ENCODE measurements at places on chromosomes 16 and 17.

- no peak for DNase-seq
Observed at GRCh38 chr17:16083223-16083622, 83.6 kb downstream of the TTC19 start.

GRCh38 chr17:69452664-69453260 lies 38.3 kb downstream of the MAP2K6 start:
- no peak for DNase-seq

DNA sequence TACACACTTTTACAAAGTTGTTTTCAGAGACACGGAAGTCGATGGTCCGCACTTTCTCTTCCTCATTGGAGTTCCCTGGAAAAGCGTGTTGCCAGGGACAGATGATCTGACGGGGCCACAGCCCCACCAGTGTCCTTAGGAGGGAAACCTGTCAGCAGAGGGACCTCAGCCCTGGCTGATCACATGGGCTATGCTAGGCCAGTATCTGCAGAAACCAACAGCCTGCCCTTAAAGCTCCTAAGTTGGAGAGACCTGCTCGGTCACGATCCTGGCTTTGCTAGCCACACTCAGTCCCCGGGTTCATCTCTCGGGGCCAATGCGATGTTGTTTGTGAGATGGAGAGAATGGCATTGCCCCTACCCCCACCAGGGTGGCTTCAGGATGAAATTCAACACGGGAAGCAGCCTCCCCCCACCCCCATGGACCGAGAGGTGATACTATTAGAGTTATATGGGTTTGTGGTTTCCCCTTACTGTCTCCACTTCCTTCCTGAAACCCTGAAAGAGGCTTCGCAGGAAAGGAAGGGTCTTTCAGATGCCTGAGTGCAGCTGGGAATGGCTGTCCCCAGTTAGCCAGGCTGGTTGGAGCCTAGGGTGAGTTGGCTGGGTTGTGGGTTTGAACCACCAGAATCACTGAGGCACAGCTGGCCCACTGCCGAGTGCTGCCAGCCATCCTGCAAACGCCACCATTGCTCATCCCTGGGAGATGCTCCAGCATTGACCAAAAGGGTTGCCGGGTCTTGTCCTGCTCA lies 16.6 kb downstream of the RMI2 start:
- peak; percentile 59 for DNase-seq

DNA sequence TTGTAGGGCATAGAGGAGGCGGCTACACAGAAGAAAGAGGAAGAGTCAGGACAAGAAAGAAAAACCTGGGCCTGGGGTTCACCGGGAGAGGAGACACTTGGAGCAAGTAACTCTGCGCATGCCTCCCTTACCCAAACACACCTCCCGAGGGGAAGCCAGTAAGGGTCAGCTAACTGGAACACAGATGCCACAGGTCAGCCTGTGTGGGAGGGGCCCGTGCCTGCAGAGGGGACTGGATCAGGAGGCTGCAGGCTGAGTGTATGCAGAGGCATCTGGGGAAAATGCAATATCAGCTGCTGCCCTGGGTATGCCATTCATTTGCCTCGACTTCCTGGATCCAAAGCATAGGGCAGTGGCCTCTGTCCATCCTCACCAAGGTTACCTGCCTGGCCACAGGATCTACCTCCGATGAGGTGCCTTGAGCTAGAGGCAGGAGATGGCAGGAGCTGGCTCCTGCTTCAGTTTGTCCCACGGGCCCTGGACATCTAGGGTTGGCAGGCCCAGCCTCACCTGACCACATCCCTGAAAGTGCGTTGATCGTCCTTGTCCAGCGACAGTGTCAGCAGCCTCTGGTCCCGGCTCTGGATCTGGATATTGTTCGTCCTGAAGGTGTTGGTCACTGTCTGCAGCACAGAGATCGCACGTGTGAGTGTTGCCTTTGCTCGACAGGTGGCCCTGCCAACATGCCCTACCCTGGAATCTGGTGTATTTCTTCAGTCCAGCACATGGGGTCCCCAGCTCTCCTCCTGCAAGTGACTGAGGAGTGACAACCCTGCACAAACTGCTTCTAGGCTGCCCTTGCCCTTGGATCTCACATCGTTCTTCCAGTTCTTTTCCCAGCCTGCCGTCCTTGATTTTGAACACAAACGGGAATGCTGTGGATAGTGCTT lies 4.6 kb upstream of the MFSD6L start:
- no peak for DNase-seq

DNA sequence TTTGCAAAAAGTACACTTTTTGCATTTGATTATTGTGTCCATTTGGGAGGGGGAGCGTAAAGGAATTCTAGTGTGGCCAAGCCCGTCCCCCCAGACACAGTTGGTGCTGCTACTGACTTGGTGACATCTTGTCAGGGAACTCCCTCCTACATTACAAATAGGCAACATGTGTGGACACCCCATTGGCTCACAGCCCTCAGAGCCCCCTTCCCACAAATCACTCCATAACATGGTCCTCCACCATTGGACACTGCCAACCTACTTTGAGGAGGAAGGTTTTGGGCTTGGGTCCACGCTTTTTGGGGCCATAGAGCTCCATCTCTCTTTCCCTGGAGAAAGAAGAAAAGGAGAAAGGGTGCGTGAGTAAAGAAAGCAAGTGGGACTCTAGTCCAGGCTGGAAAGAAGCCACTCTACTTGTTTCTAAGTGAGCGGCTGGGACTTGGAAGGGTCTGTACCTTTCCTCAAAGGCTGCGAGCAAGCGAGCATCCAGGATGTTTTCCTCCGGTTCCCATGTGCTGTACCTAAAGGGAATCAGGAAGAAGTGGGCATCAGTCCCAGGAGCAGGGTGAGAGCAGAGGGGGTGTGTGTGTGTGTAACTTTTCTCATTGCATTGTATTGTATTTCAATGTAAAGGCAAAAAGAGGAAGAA lies 958 bp downstream of the CBX8 start:
- DNase-seq: no peak

- DNase-seq: no peak
Observed at GRCh38 chr17:57944908-57945307, 10.3 kb downstream of the CUEDC1 start.

GRCh38 chr17:49730078-49730784 lies 22.5 kb upstream of the SLC35B1 start:
- no peak for DNase-seq

DNA sequence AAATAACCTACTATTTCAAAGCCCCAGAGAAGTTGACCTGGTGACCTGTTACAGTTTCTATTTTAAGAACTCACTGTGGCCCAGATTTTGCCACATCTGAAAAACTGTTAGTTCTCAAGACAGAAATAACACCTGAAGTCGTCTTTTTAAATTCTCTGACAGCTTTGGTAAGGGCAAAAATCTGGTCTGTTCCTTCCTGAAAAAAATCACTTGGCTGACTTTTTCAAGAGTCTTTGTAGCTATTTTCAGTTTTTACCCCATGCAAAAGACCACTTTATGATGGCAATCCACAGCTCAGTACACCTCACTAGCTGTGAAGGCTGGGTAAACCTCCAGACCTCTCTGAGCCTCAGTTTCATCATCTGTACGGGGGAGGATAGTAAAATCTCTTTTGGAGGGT lies 60.7 kb upstream of the SREBF1 start:
- DNase-seq: no peak

GRCh38 chr17:59859444-59860025 lies 33.2 kb downstream of the TUBD1 start:
- DNase-seq: no peak

- DNase-seq: no peak
Observed at GRCh38 chr17:49280061-49280460, 49.5 kb upstream of the PHOSPHO1 start.

GRCh38 chr16:87382023-87382785 lies 1.4 kb downstream of the FBXO31 start:
- peak; percentile 31 for DNase-seq

DNA sequence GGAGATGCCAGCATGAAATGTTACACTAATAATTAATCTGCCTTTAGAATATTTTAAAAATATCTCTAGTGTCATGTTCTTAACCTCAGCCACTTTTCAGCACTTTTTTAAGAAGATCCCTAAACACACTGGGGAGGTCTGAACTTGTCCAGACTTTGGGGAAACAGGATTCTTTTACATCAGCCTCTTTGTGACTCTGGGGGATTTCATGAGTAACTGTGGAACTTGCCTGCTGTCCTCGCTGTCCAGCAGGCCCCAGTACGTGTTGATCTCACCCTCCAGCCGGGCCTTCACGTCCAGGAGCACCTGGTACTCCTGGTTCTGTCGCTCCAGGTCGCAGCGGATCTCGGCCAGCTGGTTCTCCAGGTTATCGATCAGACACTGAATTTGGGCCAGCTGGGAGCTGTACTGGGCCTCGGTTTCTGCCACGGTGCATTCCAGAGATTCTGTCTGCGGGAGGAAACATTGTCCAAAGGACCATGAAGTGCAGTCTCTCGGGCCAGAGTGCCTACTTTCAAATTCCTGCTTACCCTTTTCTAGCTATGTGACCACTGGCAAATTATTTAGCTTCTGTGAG lies 5.5 kb downstream of the KRT40 start:
- no peak for DNase-seq

GRCh38 chr17:37527249-37527851 lies 37.7 kb downstream of the DUSP14 start:
- no peak for DNase-seq

GRCh38 chr17:26962255-26963162 lies 331.4 kb upstream of the WSB1 start:
- DNase-seq: no peak

DNA sequence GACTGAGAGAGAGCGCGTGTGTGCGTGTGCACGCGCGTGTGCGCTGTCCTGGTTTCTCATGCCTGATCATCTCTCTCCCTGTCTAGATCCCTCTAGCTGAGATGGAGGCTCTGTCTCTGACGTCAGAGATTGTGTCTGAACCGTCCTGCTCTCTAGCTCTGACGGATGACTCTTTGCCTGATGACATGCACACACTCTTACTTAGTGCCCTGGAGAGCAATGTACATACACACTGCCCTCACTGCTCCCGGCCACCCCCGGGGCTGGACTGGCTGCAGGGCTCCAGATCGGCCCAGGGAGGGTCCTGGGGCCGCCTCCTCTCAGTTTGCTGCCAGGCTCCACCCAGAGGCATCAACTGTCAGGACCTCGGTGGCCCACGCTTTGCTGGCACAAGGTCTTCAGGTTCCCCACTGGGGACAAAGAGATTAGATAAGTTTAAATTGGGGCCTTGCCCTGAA lies 13.1 kb upstream of the ABCC3 start:
- no peak for DNase-seq

DNA sequence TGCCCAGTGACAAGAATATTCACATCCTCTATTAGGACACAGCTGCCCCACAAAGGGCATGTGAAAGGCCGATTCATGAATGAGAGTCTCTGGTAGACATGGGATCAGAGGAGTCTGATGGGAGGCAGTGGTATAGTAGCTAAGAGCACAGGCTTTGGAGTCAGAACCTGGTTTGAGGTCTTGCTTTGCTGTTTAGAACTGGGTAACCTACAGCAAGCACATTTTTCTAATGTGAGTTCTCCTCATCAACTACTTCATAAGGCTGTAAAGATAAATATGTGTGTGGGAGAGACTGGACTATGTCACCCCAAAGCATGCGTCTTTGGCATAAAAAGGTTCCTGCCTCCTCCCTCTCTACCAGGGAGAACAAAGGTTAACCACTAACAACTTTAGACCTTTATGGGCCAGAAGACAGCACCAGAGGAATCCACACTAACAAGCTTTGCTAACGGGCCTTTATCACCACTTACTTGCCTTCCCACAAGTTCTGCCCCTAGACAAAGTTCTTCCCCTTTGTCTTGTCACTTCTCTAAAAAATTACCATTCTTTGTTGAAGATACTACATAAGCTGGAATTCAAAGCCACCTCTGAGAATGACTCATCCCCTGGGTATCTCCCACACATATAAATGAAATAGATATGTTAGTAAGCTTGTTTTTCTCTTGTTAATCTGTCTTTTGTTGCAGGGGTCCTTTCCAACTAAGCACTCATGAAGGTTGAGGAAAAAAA lies 21.1 kb downstream of the CDR2 start:
- no peak for DNase-seq

GRCh38 chr16:81623365-81624102 lies 155.6 kb upstream of the PLCG2 start:
- peak; percentile 69 for DNase-seq

- DNase-seq: no peak
Observed at GRCh38 chr17:61639818-61640217, 48.8 kb upstream of the NACA2 start.

DNA sequence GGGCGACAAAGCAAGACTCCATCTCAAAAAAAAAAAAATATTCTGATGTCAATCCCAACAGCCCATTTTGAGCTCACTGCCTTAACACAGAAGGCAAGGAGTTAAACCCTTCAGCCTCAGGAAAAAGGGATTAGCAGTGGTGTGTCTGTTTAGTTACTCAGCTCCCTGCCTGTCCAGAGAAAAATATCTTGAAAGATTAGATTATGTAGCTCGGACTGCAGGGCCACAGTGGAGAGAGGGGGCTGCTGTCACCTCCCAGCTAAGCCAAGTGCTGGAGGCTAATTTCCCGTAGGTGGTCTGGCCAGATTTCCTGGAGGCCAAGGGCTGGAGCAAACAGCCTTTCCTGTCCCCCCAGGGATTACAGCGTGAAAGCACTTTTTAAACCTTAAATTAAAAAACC lies 50.3 kb downstream of the C16orf95 start:
- no peak for DNase-seq

DNA sequence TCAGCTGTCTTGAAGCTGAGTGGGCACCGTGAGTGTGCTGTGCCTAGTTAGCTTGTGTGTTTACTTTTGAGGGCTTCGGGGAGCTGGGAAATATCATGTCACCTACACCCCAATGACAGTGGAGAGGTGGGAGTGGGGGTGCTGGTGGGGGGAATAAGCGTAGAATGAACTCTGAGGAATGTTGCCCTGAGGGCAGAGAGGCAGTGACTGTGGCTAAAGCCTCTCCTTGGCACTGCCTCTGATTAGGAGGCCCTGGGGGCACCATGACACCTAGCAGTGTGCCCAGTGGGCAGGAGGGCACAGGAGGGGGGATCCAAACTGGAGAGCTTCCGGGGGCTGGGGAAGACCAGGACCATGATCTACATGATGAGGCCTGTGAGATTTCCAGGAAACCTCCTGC lies 24.8 kb downstream of the CACNA1G start:
- no peak for DNase-seq

GRCh38 chr17:4790705-4791088 lies 1.9 kb downstream of the GLTPD2 start:
- no peak for DNase-seq

DNA sequence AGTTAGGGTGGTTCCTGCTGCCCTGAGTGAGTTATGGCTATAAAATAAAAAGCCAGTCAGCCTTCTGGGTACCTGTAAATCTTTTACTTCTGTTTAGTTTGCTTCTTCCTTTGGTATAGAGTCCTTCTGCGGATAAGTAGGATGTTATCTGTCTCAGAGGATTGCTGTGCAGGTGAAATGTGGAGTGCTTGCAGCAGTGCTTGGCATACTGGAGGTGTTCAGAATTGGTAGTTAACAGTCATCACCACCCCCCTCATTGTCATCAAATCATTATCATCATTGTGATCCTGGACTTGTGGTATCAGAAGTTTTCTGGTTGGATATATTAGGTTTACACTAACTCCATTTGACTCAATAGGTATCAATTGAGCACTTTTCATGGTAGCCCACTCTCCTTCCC lies 2.6 kb downstream of the LCMT1 start:
- DNase-seq: no peak

All from activated CD4-positive, alpha-beta memory T cell treated with anti-CD3 and anti-CD28 coated beads, Interleukin-2, amount 10 ng/mL, durations not matched to agents 7 days and 5 days (primary cell).